Activated T-helper 1 cell treated with Interleukin-2 at 50 U/mL for 16 hours (primary cell): ENCODE measurements at places on chromosomes 2 and 18.
A peak's percentile ranks its signal among the peaks of the same experiment; 100 is the strongest.

DNA sequence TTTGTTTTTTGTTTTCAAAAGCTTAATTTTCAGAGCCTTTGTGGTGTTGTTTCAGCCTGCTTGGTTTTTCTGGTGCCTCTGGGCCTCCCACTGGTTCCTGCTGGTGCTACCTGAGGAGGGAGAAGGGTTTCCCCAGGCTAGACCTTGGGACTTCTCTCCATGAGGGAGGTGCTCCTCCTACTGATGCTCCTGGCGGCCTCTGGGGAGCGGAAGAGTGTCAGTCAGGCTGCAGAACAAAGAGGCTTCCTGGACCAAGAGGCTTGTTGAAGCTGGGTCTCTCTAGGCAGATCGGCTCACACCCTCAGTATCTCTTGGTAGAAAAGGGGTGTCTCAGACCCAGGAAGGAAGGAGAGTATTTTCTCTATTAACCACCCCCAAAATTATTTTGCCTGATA is 32.2 kb downstream of the RFX8 start:
- no peak for DNase-seq

DNA sequence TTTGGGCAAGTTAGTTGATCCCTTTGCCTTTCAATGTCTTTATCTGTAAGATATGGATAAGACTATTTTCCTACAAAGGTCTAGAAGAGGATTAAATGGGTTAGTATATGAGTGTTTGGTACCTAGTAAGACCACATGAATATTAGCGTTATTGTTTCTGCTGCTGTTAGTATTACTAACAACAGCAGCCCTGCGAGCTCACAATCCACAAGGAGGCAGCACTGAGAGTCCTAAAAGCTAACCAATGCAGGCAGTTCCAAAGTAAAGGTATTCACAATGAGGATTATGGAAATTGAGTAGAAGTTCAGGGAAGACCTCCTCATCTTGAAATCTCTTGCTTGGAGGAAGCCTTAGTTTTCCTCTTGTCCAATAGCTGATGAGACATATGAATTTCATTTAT is 248.9 kb downstream of the TDRD15 start:
- DNase-seq, result no peak

DNA sequence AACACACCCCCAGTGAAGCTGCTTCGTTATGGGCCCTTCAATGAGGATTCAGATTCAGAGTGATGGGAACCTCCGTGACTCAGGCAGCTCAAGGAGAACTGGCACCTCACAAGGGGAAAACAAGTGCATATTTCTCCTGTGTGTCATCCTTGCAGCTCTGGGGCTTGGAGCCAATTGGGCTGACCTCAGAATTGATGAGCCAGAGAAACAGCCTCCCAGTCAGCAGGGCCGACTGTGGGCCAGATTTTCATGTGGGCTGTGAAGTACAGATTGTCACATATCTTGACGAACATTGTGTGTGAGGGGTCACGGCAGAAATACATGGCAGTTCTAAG is 189.6 kb upstream of the SP5 start:
- DNase-seq, result no peak

GRCh38 chr18:45441110-45441847 is 174.0 kb upstream of the SLC14A2 start:
- DNase-seq, result no peak

GRCh38 chr2:202652119-202652518 is 17.4 kb downstream of the FAM117B start:
- no peak for DNase-seq

DNA sequence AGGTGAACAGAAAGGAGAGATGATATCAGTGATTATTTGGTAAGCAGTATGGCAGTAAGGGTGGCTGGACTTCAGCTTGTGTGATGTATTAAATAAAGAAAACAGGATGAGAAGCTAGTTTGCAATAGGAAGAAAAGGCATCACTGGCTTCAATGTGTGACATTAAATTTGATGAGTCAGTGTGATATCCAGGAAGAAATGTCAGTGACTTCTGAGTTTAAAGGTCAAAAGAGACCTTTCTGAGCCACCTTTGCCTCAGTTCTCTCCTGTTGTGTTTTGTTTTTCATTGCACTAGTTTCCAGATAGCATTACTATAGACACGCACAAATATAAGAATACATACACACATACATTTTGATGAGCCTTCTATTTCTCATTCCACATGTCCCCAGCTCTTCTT is 105.6 kb downstream of the PIGN start:
- no peak for DNase-seq

- DNase-seq, result no peak
Observed at GRCh38 chr18:79283131-79283810, 112.5 kb upstream of the NFATC1 start.

DNA sequence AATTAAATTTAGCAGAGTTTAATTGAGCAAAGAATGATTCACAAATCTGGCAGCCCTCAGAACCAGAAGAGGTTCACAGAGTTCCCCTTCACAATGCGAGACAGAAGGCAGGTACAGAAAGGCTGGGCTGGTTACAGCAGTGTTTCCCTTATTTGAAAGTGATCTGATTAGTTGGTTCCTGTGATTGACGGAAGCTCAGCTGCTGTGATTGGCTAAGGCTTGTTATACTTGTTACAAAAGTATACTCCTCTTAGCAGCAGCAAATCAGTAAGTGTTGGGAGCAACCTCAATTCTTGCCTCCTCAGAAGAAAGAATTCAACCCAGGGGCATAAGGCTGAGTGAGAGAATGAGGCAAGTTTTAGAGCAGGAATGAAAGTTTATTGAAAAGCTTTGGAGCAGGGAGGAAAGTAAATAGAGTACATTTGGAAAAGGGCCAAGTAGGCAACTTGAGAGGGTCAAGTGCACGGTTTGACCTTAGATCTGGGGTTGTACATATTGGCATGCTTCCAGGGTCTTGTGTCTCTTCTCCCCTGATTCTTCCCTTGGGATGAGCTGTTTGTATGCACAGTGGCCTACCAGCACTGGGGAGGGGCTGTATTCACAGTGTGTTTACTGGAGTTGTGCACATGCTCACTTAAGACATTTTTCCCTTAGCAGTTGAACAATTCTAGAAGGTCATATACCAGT is 431.8 kb upstream of the RAB12 start:
- DNase-seq, result no peak

DNA sequence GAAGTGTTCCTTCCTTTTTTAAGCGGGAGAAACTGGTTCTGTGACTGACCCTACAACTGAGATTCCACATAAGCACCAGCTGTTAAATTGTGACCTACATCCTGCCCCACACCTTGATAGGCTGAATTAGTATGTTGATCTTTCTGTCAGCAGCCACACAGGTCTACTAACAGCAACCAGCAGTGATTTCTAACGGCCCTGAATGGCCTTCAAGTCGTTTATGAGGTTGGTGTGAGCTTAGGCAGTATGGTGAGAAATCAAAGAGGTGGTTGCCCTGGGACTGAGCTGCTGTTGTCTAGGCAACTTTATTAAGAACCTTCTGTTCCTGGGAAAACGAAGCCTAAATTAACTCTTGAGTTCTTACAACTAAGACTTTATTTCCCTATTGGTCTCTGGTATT is 197.2 kb upstream of the FSHR start:
- no peak for DNase-seq

DNA sequence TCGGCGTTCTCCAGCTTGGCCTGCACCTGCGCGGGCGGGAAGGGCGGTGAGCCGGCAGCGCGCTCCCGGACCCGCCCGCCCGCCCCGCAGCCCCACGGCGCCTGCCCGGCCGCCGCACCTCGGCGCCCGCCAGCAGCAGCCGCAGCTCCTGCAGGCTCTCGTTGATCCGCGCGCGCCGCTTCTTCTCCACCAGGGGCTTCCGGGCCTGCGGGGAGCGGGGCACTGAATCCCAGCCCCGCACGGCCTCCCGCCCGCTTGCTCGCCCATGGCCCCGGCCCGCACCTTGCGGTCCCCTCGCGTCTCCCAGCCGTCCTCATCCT is 335 bp downstream of the HES6 start:
- DNase-seq, result no peak

GRCh38 chr18:78006006-78006773 is 756.5 kb downstream of the GALR1 start:
- no peak for DNase-seq

DNA sequence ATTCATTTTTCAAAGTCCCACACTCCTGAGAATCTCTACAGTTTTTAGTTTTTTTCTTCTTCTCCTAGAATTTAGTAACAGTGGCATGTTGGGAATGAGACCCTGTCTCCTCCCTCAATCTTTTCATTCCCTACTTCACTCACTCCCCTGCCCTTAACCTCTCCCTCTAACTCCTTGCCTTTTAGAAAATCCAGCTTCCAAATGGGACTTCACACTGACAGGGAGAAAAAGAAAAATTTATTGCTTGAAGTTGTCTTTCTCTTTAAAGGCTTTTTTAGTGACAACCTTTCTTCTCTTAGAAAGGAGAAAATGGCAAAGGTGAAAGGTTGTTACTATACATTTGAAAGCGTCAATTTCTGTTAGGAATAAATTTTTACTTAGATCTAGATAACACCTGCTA is 359.2 kb downstream of the CDH7 start:
- DNase-seq, result no peak

DNA sequence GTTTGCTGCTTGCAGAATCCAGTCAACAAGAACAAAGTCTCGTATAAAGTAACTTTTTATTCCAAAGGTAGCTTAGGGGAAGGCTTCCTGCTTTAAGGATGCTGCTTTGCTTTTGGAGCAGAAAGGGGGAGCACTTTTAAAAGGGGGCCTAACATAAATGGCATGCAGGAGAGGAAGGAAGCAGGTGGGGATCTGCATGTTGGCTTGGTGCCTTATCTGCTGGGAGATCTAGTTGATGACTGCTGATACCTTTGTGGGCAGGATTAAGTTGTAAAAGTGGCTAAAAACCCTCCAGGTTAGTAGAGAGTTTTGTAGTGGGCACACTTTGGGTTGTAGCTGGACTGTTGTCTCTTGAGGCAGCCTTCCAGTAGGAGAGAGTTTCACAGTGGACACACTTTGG is 22.5 kb downstream of the UBR3 start:
- no peak for DNase-seq

DNA sequence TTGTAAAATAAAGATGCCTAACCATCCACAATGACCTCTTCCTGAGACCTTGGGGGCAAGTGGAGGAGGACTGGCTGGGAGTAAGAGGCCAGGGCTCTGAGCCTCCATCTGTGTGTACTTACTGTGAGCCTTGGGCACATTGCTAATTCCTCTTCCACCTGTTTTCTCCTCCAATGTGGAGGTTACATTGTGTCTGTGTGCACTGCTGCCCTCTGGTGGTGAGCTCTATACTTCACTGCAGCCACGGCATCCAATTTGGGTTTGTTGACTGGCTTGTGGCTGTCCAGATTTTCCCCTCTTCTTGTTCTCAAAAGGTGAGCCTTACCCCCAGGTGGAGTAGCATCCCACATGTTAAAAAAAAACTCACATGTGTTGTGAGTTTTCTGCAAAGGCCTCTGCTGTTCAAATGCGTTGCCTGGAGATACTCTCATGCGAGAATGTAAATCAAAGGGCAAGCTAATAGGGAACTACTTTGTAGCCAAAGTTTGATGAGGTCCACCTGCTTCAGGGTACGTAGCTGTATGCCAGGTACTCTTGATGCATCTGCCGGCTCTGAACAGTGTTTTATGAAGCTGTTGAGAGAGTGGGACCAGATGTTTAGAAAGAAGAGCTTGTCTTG is 80.8 kb downstream of the APOB start:
- DNase-seq, result peak; percentile 41

GRCh38 chr18:28158083-28158581 is 18.8 kb downstream of the CDH2 start:
- no peak for DNase-seq

GRCh38 chr2:45007961-45008295 is 1.3 kb downstream of the SIX2 start:
- no peak for DNase-seq

DNA sequence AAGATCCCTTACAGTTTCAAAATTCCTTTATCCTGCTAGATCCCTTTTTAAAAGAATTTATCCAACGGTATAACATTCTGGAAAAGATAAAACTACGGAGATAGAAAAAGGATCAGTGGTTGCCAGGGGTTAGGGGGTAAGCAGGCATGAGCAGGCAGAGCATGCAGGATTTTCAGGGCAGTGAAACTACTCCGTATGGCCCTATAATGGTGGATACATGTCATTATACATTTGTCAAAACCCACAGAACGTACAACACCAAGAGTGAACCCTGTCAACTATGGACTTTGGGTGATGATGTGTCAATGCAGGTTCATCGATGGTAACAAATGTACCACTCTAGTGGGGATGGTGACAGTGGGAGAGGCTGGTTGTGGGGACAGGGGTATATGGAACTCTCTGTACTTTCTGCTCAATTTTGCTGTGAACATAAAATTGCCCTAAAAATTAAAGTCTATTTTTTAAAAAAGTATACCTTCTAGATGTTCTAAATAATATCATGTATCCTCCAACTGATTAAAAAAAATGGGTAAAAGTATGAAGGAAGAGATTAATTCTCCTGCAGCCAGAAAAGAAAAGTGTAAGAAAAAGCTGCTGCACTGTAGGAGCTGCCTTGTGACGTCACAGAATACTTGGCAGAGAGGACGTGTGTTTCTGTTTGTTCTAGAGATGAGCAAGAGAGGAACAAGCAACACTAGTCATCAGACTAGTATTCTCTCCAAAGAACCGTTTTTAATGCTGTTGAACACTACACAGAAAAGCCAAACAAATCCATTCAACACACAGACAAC is 23.6 kb downstream of the ANKRD44 start:
- DNase-seq, result no peak

DNA sequence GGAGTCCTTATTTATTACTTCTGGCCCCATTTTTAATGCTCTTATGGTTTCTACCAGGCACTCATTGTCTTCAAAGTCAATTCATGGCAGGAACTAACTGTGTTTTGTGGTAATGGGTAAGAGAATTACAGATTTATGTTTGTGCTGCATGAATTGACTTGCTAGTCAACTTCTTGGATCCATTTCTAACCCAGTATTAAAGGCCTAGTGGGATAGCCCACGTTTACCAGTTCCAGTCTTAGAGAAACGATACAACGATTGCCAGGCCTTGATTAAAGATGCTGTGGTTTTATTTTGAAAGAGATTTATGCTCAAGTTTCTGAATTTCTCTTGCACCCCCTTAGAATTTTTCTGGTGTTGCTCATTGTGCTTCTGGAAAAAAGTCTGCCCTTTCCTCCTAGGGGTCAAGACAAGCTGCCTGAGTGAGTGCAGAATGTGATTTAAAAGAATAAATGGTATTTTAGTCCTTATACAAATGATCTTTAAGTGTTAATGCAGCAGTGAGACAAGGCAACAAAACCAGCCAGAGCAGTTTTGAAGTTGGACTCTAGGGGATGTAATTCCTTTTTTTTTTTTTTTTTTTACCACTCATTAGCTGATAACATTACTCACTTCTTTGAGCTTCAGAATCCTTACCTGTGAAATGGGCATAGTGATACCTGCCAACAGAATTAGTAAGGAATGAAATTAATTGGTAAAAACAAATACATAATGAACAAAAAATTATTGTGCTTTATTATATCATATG is 101.5 kb downstream of the ARHGAP15 start:
- DNase-seq, result no peak
